ENCODE measurements at places on chromosomes 12 and 14.

- no peak for DNase-seq
Measured at GRCh38 chr14:35261774-35262173, 30.4 kb upstream of the PSMA6 start.

- no peak for DNase-seq
Measured at GRCh38 chr12:39930101-39930500, 175.8 kb downstream of the SLC2A13 start.

- DNase-seq: no peak
Measured at GRCh38 chr12:5390174-5390799, 41.6 kb upstream of the NTF3 start.

GRCh38 chr14:95039993-95040348 is 117.4 kb downstream of the DICER1 start:
- no peak for DNase-seq

DNA sequence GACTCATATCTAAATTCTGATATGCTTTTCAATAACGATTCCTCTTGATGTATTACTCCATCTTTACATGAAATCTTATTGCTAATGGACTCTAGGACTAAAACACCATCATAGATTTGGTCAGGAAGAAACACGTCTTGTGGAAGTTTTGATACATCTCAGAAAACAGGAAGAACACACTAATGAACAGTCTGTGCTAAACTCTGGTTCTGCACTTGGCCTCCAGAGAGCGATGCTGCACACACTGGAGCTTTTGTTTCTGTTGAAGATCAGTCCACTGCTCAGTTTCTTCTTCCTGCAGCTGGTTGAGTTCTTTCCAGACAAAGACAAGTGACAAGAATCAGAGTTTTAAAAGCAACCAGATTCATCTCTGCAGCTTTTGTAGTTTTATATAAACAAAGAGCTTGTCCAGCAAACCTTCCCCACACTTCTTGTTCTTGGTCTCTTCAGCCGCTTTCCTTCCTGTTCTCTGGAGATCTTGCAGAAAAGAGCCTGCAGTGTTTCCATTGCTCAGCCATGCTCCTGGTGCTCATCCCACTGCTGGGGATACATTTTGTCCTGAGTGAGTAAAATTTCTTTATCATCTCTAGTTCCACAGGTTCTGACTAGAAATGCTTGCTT is 229.1 kb upstream of the OR4E1 start:
- DNase-seq: no peak

Measured in activated naive CD4-positive, alpha-beta T cell (primary cell).